Central memory CD8-positive, alpha-beta T cell (primary cell): ENCODE measurements at places on chromosomes 11 and 22.

DNA sequence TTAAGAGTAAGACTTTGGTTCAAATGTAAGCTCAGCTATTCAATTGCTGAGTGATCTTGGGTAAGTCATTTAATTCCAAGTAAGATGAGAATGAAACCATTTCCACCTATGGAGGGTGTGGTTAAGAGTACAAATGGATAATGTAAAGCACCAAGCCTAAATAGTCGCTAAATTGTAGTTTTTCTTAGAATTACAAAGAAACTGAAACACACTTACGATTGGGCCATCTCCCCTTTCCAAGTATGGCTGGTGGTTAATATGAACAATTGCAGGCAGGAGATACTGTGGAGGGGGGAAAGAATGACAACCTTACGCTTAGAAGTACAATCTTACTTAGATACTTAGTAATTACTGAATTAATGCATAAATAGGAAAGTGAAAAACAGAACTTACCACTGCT, 8.2 kb downstream of the DDX17 start:
- H3K4me3 ChIP-seq, result no peak overlapping the region
- H3K4me1 ChIP-seq, result peaks cover 34% of the 10 kb centered on the region
- no peak for DNase-seq
- H3K36me3 ChIP-seq, result peaks cover 97% of the 10 kb centered on the region

DNA sequence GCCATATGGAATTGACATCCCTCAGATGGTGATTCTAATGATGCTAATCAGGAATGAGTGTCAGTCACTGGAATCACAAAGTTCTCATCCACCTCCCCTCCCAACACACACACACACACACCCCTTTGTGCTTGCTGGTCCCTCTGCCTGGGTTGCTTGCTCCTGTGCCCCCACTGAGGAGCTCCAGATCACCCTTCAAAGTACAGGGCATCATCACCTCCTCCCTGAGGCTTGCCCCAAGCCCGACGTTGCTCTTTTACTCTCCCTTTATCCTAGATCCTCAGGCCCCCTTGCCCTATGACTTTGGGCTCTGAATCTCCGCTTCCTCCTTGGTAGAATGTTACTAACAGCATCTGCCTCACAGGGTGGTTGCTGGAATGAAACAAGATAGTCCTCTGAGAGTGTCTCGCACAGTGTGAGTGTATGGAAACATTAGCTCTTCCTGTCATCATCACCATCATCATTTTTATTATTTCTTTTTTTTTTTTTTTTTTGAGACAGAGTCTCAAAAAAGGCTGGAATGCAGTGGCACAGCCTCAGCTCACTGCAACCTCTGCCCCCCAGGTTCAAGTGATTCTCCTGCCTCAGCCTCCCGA, 3.4 kb downstream of the TOM1 start:
- H3K36me3 ChIP-seq, result peaks cover 27% of the 10 kb centered on the region
- H3K27me3 ChIP-seq, result no peaks in the 10 kb centered on the region
- peak overlapping the region; percentile 64 for H3K27ac ChIP-seq
- no peak overlapping the region for H3K4me3 ChIP-seq
- H3K4me1 ChIP-seq, result peaks cover 46% of the 10 kb centered on the region

DNA sequence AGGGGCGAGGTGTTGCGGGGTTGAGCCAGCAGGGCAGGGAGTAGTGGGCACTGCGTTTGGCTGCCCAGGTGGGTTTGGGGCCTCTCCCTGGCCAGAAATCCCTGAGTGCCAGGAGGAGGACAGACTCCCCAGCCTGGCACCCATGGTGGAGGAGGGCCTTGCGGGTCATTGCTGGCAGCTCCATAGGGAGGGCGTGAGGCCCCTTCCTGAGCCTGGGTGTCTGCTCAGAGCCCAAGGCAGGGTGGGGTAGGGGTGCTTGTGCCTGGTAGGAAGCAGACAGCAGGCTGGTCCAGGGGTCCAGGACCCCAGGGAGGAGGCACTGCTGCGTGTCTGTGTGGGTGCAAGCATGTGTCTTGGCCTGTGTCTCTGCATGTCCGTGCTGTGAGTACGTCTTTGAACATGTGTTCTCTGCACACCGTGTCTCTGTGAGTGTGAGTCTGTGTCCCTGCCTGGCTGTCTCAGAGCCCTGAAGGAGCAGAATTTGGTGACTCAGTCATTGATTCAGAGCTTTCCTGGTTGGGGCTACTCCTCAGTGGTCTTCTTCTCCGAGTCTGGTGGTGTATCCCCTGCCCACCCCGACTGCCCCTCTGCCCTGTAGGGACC, 3.9 kb downstream of the TSPAN4 start:
- H3K27ac ChIP-seq, result no peak overlapping the region
- no peak for DNase-seq
- H3K27me3 ChIP-seq, result no peaks in the 10 kb centered on the region
- H3K4me1 ChIP-seq, result peaks cover 5% of the 10 kb centered on the region

GRCh38 chr11:1043563-1044096, 7.1 kb upstream of the MUC6 start:
- H3K4me3 ChIP-seq, result no peak overlapping the region
- peaks cover 33% of the 10 kb centered on the region for H3K27me3 ChIP-seq
- peaks cover 2% of the 10 kb centered on the region for H3K36me3 ChIP-seq
- H3K27ac ChIP-seq, result no peak overlapping the region
- no peaks in the 10 kb centered on the region for H3K4me1 ChIP-seq

GRCh38 chr11:127919206-127920000, 668.0 kb downstream of the ETS1 start:
- no peak overlapping the region for H3K27ac ChIP-seq
- no peak overlapping the region for H3K4me3 ChIP-seq
- no peak for DNase-seq
- no peaks in the 10 kb centered on the region for H3K36me3 ChIP-seq
